H1 (cell line): ENCODE measurements at places on chromosomes 1 and 21.

DNA sequence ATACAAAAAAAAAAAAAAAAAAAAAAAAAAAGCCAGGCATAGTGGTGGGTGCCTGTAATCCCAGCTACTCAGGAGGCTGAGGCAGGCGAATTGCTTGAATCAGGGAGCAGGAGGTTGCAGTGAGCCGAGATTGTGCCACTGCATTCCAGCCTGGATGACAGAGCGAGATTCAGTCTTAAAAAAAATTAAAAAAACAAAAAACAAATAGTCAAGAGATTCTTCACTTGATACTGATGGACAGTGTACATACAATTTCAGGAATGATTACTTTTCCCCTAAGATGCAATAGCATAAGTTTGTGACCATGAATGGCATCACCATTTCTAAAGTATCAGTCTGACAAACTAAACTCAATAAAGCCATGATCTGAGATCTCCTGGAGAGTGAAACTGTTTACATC, 60.8 kb upstream of the IVNS1ABP start:
- no peak overlapping the region for H3K27ac ChIP-seq
- H3K4me3 ChIP-seq: no peak overlapping the region
- H3K4me1 ChIP-seq: no peaks in the 10 kb centered on the region
- DNase-seq: no peak
- H3K36me3 ChIP-seq: no peaks in the 10 kb centered on the region

GRCh38 chr1:24535021-24535424, 20.9 kb upstream of the NCMAP start:
- H3K27ac ChIP-seq: no peak overlapping the region
- H3K36me3 ChIP-seq: no peaks in the 10 kb centered on the region
- H3K27me3 ChIP-seq: no peaks in the 10 kb centered on the region
- H3K4me1 ChIP-seq: no peaks in the 10 kb centered on the region

DNA sequence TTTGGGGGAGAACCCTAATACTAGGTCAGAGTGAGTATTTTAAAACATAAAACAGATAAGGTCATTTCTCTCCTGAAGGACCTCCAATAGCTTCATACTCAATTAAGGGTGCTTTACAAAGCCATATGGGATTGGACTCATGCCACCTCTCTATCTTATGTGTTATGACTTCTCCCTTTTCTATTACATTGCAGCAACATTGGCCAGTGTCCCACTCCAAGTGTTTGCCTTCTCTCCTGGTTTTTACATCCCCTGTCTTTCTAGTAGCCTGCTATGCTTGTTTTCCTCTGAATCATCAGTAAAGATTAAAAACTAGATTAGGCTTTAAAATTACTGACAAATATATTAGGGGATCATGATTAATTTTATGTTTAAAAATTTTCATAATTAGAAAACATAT, 66.6 kb downstream of the SCMH1 start:
- DNase-seq: no peak
- no peaks in the 10 kb centered on the region for H3K4me1 ChIP-seq
- H3K36me3 ChIP-seq: no peaks in the 10 kb centered on the region
- H3K4me3 ChIP-seq: no peak overlapping the region

GRCh38 chr1:172002725-172003345, 161.5 kb downstream of the DNM3 start:
- H3K27ac ChIP-seq: no peak overlapping the region
- DNase-seq: no peak
- no peaks in the 10 kb centered on the region for H3K27me3 ChIP-seq
- no peaks in the 10 kb centered on the region for H3K36me3 ChIP-seq

- H3K4me1 ChIP-seq: no peaks in the 10 kb centered on the region
- H3K27ac ChIP-seq: no peak overlapping the region
- no peaks in the 10 kb centered on the region for H3K27me3 ChIP-seq
- H3K4me3 ChIP-seq: no peak overlapping the region
- H3K36me3 ChIP-seq: no peaks in the 10 kb centered on the region
Measured at GRCh38 chr1:25063591-25064416, 133.7 kb upstream of the RUNX3 start.

DNA sequence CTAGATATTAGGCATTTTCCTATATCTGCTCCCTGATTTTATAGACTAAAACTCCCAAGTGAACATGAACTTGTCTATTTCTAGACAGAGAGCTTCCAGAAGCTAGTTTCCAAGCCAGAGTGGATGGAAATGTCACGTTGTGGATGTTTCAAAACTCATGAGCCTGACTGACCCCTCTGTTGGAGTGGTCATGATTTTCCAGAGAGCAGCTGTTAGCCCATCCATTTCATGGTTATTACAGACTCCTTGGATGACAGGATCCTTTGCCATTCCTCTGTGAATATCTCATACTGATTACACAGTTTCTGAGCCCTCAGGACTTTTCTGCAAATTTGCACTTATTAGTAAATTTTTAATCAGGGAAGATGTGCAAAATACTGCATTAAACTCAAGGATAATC, 76.8 kb upstream of the ATF3 start:
- no peaks in the 10 kb centered on the region for H3K27me3 ChIP-seq
- no peak overlapping the region for H3K4me3 ChIP-seq
- H3K27ac ChIP-seq: no peak overlapping the region
- DNase-seq: no peak
- H3K36me3 ChIP-seq: no peaks in the 10 kb centered on the region

GRCh38 chr1:201324306-201324705, 41.0 kb downstream of the PKP1 start:
- H3K36me3 ChIP-seq: no peaks in the 10 kb centered on the region

DNA sequence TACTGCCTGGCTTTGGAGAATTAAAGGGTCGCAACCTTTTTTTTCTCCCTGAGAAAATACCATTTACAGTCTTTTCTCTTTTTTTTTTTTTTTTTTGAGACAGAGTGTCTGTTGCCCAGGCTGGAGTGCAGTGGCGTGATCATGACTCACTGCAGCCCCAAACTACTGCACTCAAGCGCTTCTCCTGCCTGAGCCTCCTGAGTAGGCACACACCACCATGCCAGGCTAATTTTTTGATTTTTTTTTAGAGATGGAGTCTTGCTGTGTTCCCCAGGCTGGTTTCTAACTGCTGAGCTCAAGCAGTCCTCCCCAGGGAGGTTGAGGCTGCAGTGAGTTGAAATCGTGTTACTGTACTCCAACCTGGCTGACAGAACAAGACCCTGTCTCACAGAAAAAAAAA, 24.6 kb downstream of the UBE4B start:
- no peaks in the 10 kb centered on the region for H3K27me3 ChIP-seq
- H3K36me3 ChIP-seq: no peaks in the 10 kb centered on the region
- no peak overlapping the region for H3K27ac ChIP-seq

DNA sequence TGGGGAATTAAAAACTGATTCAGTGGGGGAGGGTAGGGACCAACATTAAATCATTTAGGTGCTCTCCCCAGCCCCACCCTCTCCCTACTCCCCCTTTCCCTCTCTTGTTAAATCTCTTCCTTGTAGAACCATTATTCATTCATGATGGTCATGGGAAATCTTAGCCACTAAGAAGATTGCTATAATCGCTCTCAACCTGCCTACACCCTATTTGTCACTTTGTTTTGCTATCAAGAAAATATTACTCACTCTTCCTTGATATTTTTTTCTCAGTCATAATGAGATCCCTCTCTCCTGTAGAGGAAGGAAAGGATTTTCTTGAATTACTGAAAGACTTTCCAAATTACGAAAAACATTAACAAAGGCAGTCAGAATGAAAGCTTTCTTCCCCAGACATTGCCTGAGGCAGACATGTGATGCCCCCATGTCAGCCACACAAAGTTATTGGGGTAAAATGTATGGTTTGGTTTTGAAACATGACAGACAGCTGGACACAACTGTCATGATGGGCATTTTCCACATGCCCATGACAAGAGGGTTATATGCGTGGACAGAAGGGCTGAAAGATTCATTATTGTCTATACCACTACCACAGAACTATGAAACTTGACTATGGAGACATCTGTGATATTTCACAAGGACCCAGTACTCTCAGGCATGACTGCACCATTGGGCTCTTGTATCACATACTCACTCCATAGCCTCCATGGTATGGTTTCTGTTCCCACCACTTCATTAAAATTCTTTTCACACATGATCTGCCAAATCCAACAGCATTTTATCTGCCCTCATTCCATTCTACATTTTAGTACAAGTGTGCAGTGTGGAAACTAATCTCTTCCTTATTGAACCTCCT, 420.1 kb downstream of the DISC1 start:
- no peak overlapping the region for H3K4me3 ChIP-seq
- H3K36me3 ChIP-seq: no peaks in the 10 kb centered on the region
- no peak overlapping the region for H3K27ac ChIP-seq

- no peak overlapping the region for H3K4me3 ChIP-seq
- no peak overlapping the region for H3K27ac ChIP-seq
- H3K36me3 ChIP-seq: no peaks in the 10 kb centered on the region
- no peak for DNase-seq
Measured at GRCh38 chr1:25204797-25205480, 27.4 kb downstream of the SYF2 start.

DNA sequence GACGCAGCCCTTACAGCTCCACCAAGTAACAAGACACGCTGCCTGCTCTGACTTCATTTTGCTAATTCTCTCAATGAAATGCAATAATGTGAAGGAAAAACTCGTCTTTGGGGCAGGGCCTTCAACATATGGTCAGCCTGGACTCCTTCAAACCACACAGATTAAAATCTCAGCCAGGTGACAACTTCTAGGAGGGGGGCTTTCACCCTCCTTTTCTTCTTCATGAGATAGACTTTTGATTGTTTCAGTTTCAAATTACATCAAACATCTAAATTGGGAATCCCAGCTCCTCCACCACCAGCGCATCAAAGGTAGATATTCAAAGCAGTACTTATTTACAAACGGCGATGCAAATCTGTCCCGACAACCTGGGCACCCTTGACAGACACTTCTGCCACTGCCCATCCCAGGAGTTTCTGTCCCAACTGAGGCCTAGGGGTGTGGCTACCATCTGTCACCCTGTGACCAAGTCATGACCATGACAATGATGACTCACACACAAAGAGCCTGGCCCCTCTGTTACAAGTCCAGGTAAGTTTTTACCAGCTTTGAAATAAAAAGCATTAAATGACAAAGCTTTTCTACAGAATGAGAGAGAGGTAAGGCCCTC, 29.7 kb downstream of the SSBP3 start:
- no peaks in the 10 kb centered on the region for H3K36me3 ChIP-seq
- peaks cover 42% of the 10 kb centered on the region for H3K4me1 ChIP-seq
- no peak for DNase-seq
- H3K27me3 ChIP-seq: no peaks in the 10 kb centered on the region
- H3K27ac ChIP-seq: peak overlapping the region; percentile 41; the same call in 1 of the 2 replicates

GRCh38 chr1:72851597-72851996, 569.3 kb upstream of the NEGR1 start:
- H3K27me3 ChIP-seq: no peaks in the 10 kb centered on the region
- H3K27ac ChIP-seq: no peak overlapping the region

- no peaks in the 10 kb centered on the region for H3K36me3 ChIP-seq
- H3K4me3 ChIP-seq: no peak overlapping the region
- peaks cover 95% of the 10 kb centered on the region for H3K27me3 ChIP-seq
Measured at GRCh38 chr1:50973255-50973654, 3.2 kb downstream of the CDKN2C start.

DNA sequence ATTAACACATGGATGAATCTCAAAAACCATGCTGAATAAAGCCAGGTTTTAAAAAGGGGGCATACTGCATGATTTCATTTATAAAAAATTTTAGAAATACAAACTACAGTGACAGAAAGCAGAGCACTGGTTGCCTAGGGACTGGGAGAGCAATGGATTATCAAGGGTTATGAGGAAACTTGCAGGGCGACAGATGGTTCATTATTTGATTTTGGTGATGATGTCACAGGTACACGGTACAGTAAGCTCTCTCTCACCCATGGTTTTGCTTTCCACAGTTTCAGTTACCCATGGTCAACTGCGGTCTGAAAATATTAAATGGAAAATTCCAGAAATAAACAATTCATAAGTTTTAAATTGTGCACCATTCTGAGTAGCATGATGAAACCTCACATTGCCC, 14.1 kb downstream of the VAMP4 start:
- no peak overlapping the region for H3K4me3 ChIP-seq
- no peaks in the 10 kb centered on the region for H3K36me3 ChIP-seq
- DNase-seq: no peak
- H3K27ac ChIP-seq: no peak overlapping the region

DNA sequence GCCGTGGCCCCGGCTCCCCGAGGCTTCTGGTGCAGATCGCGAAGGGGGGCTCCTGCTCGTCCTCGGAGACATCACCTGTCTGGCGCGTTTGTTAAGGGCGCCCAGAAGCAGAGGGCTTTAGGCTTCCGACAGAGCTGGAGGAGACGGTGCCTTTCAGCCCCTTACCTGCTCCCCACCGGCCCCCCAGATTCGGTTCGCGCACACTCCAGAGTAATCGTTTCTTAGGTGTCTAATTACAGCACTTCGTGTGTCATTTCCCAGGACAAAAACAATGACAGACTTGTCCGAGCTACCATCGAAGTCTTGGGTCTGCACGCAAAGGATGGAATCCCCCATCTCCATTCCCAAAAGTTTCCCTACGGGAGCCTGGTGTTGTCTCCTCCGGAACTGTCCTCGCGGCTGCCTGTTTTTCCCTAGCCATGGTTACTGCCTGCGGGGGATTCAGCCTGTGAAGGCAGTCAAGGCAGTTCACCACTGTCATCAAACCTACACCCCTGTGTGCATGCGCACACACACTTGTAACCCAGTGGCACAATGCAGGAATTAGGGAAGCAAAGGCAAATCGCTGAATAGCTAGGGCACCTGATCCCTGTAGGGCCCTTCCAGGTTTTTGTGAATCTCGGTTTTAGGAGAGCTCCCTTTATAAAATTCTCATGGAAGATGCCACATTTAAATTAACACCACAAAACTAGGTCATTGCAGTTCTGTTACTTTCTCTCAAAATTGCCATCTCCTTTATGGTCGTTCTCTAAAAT, 738 bp upstream of the CDC42BPA start:
- no peaks in the 10 kb centered on the region for H3K36me3 ChIP-seq
- peak overlapping the region; percentile 85 for H3K4me3 ChIP-seq
- H3K27ac ChIP-seq: peak overlapping the region; percentile 85

DNA sequence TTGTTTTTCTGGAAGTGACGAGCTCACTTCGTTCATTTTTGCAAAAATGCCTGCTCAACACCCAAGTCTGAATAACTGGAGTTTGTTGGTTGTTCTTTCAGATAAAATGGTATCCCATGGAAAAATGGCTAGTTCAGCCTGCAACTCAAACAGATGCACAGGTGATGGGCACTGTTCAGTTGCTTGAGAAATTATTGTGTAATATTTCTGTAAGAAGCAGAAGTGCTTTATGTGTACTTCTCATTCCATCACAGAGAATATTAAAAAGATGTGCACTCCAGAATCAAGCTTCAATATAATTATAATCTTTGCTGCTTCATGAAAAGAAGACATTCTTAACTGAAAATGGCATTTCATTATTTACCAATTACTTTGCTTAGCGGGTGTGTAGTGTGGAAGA, 9.1 kb downstream of the SYT2 start:
- no peaks in the 10 kb centered on the region for H3K36me3 ChIP-seq
- H3K27me3 ChIP-seq: no peaks in the 10 kb centered on the region
- DNase-seq: no peak
- H3K4me3 ChIP-seq: no peak overlapping the region
- H3K27ac ChIP-seq: no peak overlapping the region
- H3K4me1 ChIP-seq: peaks cover 8% of the 10 kb centered on the region
